ENCODE measurements at places on chromosomes 1 and 21.

- DNase-seq = no peak
These were observed 17.4 kb upstream of the HIVEP3 start for GRCh38 chr1:41936107-41936506.

- no peak for DNase-seq
These were observed 86.7 kb downstream of the NGF start for GRCh38 chr1:115251340-115251748.

DNA sequence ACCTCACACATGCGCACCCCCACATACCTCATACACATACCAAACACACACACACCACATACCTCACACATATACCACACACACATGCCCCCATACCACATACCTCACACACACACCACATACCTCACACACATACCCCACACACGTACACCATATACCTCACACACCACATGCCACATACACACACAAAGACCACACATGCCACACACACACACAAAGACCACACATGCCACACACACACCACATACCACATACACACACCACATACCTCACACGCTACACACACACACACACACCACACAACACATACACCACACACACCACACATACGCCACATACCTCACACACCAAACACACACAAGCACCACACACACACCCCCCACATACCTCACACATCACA lies 30.0 kb downstream of the HIVEP3 start:
- no peak for DNase-seq

DNA sequence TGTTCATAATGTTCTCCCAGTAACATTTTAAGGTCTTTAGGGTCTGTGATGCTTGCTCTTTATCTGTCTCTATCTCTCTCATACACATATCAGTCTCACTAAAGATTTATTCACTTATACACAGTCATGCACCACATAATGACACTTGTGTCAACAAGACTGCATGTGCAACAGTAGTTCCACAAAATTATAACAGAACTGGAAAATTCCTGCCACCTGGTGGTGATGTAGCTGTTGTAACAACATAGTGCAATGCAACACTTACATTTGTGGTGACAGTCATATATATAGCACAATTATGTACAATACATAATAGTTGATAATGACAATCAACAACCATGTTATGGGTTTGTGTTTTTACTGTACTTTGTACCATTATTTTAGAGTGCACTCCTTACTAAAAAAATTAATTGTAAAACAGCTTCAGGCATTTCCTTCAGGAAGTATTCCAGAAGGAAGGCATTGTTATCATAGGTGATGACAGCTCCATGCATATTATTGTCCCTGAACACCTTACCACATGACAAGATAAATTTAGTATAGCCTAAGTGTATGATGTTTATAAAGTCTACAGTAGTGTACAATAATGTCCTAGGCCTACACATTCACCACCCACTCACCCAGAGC lies 8.1 kb downstream of the TDRD5 start:
- DNase-seq = peak; percentile 6

DNA sequence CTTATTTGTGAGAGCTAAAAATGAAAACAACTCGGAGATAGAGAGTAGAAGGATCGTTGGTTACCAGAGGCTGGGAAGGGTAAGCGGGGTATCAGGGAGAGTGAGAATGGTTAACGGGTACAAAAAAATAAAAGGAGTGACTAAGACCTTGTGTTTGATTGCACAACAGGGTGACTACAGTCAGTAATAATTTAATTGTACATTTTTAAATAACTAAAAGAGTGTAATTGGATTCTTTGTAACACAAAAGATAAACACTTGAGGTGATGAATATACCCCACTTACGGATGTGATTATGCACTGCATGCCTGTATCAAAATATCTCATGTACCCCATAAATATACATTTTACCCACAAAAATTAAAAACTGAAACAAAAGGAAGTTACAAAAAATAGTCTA lies 29.4 kb downstream of the FOXJ3 start:
- DNase-seq = no peak
